Right forelimb (tissue), 1 donor: ENCODE measurements at places on chromosomes 7 and 10.

DNA sequence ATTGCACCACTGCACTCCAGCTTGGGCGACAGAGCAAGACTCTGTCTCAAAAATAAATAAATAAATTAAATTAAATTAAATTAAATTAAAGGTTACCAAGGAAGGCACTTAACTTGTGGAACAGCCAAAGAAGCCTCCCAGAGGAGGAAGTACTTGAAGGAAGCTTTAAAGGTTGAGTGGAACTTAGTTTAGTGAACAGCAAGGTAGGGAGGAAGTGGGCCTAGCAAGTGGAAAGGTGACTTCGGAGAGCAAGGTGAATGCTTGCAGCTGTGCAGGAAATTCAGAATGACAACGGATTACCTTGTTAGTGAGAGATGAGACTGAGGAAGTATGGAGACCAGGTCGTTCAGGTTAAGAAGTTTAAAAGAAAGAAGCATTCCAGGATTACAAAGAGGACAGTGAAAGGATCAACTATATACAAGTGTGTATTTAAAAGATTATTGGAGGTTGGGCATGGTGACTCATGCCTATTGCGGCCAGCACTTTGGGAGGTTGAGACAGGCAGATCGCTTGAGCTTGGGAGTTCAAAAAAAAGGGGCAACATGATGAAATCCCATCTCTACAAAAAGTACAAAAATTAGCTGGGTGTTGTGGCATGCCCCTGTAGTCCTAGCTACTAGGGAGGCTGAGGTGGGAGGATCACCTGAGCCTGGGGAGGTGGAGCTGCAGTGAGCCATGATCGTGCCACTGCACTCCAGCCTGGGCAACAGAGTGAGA lies 12.8 kb upstream of the RPEL1 start:
- no peak for DNase-seq

- DNase-seq: peak; percentile 81
These were observed at the start of gene CPED1 for GRCh38 chr7:120988591-120989256. TSS of gene CPED1 (plus strand) at chr7:120988711. CDS start at chr7:120989622, 911 bp downstream.

DNA sequence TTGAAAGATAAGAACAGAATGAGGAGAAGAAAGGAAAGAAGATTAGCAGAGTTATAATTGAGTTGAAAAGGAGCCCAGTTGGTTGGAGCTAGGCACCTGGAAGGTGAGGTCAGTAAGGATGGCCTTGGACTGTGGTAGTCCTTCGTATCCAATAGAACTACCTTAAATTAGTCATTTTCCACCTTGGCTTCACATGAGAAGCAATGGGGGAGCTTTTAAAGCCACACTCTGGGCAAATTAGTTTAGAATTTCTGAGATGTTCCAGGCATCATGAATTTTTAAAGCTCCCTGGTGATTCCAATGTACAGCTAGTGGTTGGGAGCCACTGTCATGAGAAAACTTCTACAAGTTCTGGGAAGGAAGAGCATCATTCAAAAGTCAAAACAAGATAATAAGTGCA lies 27.3 kb upstream of the CYP3A5 start:
- no peak for DNase-seq

- DNase-seq: no peak
These were observed 1199.2 kb downstream of the SORCS3 start for GRCh38 chr10:105840288-105840770.

GRCh38 chr7:101940151-101940550 lies 122.7 kb downstream of the CUX1 start:
- no peak for DNase-seq

DNA sequence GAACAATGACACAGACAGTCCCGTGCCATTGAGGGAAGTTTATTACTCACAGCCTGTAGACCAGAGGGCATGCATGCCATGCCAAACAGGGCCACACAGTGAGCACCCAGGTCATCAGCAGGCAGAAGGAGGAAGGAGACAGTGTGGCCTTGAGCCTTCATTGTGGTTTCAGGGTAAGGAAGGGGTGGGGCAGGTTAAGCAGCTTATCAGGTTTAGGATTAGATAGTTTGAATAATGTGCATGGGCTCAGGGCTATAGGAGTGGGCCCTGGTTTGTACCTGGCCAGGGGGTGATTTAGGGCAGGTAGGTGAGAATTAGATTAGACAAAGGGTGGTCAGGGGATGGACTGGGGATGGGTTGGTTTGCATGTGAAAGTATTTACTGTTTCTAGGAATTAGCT lies 67.9 kb downstream of the ADCY1 start:
- DNase-seq: no peak

GRCh38 chr7:112084520-112084971 lies 121.7 kb downstream of the DOCK4 start:
- DNase-seq: no peak

- DNase-seq: no peak
These were observed 36.8 kb upstream of the AOAH start for GRCh38 chr7:36760856-36761762.

DNA sequence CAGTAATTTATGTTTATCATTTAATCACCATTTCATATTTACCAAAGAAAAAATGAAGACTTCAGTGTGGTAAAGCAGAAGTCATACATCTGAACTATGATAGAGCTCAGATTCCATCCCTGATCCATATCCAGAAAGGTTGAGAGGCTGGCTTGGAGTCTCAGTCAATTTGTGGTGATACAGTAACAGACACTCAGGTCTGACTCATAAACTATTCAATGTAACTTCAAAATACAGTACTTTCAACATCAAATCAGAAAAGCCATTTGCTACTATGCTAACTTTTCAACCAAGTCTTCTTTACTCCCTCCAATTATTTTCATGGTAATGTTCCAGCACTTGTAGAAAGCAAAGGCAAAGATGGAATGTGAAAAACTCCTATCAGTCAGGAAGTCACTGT lies 190.4 kb downstream of the HDAC9 start:
- DNase-seq: no peak

DNA sequence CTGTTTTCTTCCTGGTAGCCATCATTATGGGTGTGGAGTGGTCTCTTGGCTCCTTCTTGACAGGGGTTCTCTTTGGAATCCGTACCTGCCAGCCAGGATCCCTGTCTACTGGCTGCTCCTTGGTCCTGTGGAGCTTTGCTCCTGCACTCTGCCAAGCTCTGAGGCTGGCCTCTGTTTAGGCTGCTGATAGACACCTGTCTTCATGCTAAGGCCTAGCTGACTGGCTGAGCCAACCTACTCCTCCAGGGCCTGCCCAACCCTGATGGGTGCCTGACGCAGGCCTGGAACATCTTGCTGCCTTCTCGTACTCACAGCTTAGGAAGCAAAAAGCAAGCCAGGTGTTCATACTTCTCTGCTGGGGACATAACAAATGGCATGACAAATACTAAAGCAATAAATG lies 333.6 kb upstream of the ZNF32 start:
- no peak for DNase-seq

GRCh38 chr10:132209130-132209529 lies 22.4 kb downstream of the DPYSL4 start:
- DNase-seq: no peak

DNA sequence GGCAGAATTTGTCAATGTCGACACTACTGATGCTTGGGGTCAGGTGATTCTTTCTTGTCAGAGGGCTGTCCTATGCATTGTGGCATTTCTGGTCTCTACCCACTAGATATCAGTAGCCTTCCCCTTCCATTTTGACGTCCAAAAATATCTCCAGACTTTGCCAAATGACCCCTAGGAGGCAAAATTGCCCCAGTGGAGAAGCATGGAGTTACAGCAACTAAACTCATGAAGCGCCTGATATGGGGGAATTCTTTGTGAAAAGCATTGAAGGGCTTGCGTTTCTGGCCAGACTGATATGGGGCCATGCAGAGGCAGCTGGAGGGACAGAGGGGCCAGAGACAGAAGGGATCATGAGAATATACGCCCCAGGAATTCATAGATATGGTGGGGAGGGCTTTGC lies 43.6 kb downstream of the ADRB1 start:
- DNase-seq: no peak

GRCh38 chr7:106075937-106076336 lies 36.2 kb downstream of the SYPL1 start:
- no peak for DNase-seq

- no peak for DNase-seq
These were observed 96.3 kb upstream of the ANKRD1 start for GRCh38 chr10:91017198-91017597.

GRCh38 chr7:119886007-119886406 lies 387.0 kb upstream of the KCND2 start:
- DNase-seq: no peak

GRCh38 chr7:152897401-152897800 lies 137.8 kb downstream of the ACTR3B start:
- no peak for DNase-seq

DNA sequence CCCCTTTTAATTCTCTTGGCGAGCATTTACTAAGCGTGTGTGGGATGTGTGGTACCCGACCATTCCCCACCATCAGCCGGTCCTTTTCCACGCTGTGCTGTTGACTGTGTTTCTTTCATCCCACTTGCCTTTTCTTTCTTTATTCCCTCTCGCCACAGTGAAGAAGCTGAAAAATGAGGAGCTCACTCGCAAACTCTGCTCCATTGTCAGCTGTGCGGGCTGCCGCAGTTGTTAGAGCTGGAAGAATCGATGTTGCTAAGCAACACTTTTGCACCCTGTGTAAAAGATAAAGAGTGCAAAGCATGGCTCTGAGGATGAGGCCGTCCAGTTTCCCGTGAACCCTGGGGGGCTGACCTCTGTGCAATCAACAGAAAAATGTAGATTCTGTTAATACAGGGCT lies 203.1 kb upstream of the NEBL start:
- DNase-seq: no peak

- no peak for DNase-seq
These were observed 526 bp downstream of the SFRP5 start for GRCh38 chr10:97771055-97771891.

DNA sequence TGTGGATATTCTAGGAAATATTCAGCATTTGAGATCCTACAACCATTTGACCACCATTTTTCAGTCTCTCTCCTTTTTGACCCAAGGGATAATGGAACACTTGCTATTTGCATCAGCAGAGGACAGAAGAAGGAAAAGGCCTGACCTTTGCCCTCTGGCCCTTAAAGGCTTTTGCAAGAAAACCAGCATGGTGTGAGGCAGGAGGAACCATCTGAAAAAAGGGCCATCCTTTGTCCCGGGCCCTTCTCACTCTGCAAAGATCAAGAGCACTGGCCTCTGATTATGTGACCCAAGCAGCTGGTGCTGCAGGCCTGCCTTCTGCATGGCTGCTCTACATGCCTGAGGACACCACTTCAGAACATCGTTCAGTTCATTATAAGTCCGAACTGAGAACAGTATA lies 133.3 kb upstream of the STK17A start:
- DNase-seq: no peak

DNA sequence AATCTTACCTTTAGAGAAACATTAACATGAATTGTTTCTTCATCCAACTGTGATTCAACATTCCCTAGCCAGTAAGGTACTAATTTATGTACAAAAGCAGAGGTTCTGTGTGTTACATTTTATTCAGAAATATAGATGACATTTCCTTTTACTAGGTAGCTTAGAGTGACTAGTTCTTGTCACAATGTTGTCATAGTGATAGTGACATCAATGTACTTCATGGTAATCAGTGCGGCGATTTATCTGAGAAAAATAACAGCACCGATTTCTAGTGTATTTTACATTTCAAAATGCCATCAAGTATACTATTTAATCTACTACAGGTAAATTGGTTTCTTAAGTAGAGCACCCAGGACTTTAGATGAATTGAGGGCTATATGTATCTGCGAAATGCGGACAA lies 72.1 kb upstream of the DGKB start:
- no peak for DNase-seq

DNA sequence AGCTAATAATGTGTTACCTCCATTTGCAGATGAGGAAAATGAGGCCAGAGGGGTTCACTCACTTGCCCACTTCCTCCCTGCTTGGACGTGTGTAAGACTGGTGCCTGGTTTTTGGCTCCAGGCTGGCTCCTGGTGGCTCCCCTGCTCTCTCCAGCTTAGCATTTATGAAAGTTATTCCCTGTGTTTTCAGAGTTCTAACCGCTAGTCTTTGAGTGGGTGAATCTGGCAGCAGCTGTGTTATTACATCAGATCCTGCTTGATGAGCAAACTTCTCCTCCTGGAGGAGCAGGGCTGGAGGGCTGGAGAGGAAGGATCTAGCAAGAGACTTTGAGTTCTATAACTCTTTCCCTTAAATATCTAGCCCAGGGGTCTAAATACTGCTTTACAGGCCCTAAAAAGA lies 80.9 kb upstream of the AGBL3 start:
- peak; percentile 68 for DNase-seq

- no peak for DNase-seq
These were observed 202.6 kb upstream of the FOXK1 start for GRCh38 chr7:4479367-4480039.

DNA sequence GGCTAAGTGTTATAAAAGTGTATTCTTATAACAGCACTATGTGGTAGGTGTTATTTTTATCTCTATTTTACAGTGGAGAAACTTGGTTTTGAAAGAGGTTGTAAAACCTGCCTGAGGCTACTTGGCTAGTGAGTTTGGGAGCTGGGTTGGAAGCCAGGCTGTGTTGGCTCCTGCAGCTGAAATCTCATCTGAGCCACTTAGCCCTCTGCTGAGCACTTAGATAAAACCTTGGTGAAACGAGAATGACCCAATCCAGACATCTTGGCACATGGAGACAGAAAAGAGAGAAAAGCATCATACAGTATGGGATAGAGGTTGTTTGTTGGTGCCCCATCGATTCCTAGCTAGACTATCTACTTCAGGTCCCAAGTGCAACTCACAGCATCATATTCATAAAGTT lies 37.4 kb downstream of the BLNK start:
- DNase-seq: no peak

DNA sequence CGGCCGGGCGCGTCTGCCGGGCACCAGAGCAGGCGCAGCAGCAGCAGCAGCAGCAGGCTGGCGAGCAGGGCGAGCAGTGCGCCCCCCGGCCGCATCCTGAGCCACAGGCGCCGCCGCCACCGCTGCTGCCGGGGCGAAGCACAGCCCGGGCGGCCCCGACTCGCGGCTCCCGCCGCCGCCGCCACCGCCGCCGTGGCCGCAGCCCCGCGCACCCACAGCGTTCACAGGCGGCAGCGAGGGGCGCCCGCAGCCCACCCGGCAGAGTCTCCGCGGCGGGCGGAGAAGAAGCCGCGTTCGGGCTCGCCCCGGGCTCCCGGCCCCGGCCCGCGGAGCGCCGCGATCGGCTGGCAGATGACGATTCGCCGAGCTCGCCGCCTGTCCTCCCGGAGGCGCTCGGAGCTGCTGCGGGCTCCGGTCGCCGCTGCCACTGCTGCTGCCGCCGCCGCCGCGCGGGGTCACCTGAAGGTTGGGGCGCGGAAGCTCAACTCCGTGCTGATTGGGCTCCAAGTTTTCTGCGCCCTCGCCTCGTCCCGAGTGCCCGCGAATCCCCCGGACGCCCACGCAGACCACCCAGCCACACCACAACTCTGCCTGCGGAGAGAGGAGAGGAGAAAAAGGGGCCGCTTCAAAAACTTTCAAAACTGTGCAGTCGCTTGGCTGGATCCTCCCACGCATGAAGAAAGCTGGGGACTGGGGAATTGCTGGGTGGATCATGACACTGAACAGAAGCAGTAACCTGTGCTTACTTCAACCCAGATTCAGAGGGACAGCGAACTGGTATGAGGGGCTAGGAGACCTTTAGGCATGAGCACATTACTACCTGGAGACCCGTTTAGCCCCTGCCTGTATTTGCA lies at the start of gene ST8SIA6:
Gene ST8SIA6, minus strand, starts transcription at position 435 of the 854 bp plus-strand sequence. Its CDS starts 340 bp downstream, at position 95.
- peak; percentile 77 for DNase-seq
